NCI-H1105 treated with DMSO at 0.1 percent for 48 hours (cell line): ENCODE measurements at places on chromosomes 2 and 18.
A peak's percentile ranks its signal among the peaks of the same experiment; 100 is the strongest.

- no peak for DNase-seq
Measured at GRCh38 chr2:197315371-197315770, 4.8 kb upstream of the ANKRD44 start.

DNA sequence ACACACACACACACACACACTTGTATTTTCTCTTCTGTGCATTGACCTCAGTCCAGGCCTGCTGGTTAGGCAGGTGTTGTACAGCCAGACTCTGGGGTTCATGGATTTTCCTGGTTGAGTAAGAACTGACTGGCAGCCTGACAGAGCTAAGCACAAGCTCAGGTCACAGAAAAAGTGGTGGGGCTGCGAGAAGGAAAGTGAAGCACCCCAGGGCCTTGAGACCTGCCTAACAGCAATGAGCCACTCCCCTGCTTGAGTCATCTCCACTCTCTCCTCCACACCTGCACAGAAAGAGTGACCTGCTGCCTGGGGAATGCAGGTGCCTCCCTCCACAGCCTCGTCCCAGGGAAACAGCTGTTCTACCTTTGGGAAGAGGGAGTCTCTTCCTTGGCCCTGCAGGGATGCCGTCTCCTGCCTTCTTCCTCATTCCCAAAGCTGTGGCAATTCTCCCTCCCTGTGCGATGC, 91.4 kb upstream of the LGALSL start:
- DNase-seq, result no peak

DNA sequence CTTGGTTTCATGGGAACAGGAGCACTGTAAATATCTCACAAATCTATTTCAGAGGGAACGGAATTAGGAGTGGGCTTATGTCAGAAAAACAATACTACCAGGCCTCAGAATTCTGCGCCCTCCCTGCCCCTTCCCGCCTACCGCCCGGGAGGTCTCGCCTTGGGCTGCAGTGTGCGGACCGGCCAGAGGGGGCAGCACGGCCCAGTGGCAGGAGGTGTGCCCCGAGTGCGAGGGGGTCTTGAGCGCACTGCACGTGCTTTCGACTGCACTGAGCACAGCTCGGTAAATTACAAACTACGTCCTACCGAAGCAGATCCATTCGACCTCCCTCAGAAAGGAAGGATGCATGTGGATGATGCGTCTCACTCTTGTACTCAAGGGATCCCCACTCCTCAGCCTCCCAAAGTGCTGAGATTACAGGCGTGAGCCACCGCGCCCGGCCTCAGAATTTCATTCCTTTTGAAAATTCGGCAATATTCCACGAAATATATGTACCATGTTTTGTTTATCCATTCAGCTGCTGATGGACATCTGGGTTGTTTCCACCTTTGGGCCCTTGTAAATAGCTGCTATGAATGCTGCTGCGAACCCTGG, 297.0 kb downstream of the BCL2 start:
- no peak for DNase-seq

GRCh38 chr2:238103465-238104225, 3.5 kb downstream of the ESPNL start:
- no peak for DNase-seq

- no peak for DNase-seq
Measured at GRCh38 chr2:20452551-20452950, 5.7 kb downstream of the RHOB start.

DNA sequence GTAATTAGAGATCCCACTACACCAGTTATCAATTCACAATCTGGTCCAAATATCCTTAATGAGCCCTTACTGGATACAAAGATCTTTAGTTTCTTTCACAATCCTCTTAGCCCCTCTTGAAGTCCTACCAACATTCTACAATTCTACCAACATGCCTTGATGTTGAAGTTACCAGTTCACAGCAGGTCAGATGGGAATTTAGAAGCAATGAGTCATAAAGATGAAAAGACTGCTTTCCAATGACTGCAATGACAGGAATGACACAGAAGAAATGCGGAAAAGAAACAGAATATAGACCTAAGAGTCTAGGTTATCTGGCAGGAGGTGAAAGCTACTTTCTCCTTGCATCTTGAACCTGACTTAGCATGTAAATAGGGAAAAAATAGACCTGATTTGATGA, 24.5 kb downstream of the RTTN start:
- no peak for DNase-seq

GRCh38 chr2:212107989-212108388, 430.6 kb downstream of the ERBB4 start:
- no peak for DNase-seq

GRCh38 chr2:214066862-214067261, 344.0 kb upstream of the VWC2L start:
- no peak for DNase-seq

GRCh38 chr2:26324903-26325302, 21.0 kb upstream of the SELENOI start:
- DNase-seq, result no peak

DNA sequence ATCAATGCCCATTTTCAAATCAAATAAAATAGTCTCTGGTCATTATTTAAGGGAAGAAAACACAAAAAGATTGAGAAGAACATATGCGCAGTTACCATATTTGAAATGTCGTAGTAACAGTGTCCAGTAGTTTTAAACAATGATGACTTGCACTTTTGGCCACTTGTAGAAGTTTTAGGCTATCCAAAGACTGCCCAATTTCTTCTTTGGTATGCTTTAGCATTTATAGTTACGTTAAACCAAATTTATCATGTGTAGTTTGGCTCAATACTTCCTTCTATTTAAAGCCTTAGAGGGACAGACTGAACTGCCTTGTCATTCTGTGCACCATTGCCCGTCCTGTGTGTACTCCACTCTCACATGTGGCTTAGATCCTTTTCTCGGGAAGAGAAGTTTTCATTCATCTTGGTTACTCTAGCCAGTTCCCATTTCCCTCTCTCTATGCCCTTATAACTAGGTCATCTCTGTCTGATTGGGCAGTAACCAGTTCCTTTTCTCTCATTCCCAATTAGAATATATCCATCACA, 84.8 kb upstream of the TTN start:
- DNase-seq, result no peak

DNA sequence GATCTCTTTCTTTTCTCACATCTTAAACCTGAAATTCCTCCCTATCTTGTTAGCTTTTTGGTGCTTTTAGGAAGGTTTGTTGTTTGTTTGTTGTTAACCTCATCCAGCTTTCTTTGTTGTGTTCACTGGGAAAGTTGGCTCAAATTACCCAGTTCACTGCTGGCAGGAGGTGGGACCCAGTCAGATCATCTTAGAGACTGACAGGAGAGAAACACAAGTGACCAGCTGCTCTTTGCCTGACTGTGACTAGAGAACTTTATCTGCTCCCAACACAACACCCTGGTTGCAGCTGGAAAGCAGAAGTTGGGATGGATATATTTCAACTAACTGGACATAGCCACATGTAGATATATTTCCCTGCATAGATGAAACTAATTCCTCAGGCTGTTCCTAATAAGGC, 10.0 kb downstream of the MAPK4 start:
- DNase-seq, result no peak

DNA sequence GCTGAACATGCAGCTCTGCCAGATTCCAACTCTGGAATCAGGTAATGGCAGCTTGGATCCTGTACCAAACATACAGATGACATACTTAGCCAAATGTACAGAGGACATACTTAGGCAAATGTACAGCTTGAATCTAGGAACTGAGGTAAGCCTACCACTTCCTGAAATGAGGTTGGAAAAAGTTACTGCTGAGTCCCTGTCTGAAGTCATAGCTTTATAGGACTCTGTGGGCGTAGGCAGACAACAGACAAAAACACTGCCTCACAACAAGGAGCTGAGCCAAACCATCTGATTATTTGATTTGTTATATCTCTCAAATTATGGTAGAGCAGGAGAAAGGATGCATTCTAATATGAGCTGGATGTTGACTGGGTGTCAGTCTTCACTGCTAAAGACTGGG, 290.2 kb upstream of the TCF4 start:
- no peak for DNase-seq

GRCh38 chr2:206083602-206084438, 2.2 kb downstream of the INO80D start:
- DNase-seq, result no peak

- DNase-seq, result no peak
Measured at GRCh38 chr18:69874058-69874457, 73.6 kb downstream of the CD226 start.

GRCh38 chr2:56224316-56224715, 40.5 kb downstream of the CCDC85A start:
- no peak for DNase-seq

- peak; percentile 89 for DNase-seq
Measured at GRCh38 chr18:22900558-22901238, 32.4 kb upstream of the RBBP8 start.
